ENCODE measurements at places on chromosomes 6 and 20. TPM values are rescaled to one million over a fixed set of nuclear protein-coding genes. Genes with fewer than 3 reads are reported as not detected.

The PTK7 gene
- 4.8 TPM for total RNA-seq

DNA sequence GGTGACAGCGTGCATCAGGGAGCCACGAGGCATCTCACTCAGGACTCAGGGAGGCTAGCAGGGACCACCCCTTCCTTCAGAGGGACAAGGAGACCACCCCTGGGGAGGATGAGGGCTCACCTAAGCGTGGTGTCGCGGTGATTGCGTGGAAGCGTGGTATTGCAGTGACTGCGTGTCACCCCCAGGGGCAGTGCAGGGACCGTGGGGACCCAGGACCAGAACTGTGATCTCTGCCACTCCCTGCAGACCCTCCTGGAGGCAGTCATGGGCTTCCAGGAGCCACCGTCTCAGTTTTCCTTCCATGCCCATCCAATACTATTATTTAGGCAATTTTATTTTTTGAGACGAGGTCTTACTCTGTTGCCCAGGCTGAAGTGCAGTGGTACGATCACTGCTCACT is 147.1 kb downstream of the TAF4 start:
- no peaks in the 10 kb centered on the region for H3K4me1 ChIP-seq
- H3K36me3 ChIP-seq: no peaks in the 10 kb centered on the region
- peaks cover 4% of the 10 kb centered on the region for H3K27me3 ChIP-seq
- no peak for DNase-seq
- H3K27ac ChIP-seq: no peak overlapping the region

The TRAPPC3L gene
- not detected for total RNA-seq

DNA sequence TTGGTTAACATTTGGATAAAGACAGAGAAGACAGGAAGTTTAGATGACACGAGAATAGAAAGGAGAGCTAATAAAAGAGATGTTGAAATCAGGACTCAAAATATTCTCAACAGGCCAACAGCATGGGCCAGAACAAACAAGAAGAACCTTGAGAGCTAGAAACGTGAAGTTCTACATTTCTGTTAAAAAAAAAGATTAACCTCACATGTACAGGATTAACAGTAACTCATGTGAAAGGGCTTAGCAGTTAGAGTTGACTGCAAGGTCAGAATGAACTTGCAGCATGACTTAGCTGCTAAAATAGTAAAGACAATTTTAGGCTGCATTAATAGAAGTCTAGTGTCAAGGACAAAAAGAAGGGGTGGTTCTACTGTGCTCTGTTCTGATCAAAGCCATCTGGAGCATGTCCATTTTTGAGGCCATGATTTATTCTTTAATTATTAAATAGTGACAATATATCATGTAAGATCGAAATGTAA is 331.1 kb upstream of the HSF2 start:
- no peak for DNase-seq
- H3K27ac ChIP-seq: peak overlapping the region; percentile 59
- H3K27me3 ChIP-seq: no peaks in the 10 kb centered on the region
- no peak overlapping the region for H3K4me3 ChIP-seq
- no peaks in the 10 kb centered on the region for H3K36me3 ChIP-seq
- H3K4me1 ChIP-seq: no peaks in the 10 kb centered on the region

The SLC12A5 gene
- total RNA-seq: not detected

GRCh38 chr6:105186576-105186975 is 6.8 kb upstream of the POPDC3 start:
- H3K27me3 ChIP-seq: no peaks in the 10 kb centered on the region
- H3K4me3 ChIP-seq: no peak overlapping the region
- no peak overlapping the region for H3K27ac ChIP-seq
- DNase-seq: no peak
- no peaks in the 10 kb centered on the region for H3K4me1 ChIP-seq

The PKIG gene
- total RNA-seq: 349 TPM

DNA sequence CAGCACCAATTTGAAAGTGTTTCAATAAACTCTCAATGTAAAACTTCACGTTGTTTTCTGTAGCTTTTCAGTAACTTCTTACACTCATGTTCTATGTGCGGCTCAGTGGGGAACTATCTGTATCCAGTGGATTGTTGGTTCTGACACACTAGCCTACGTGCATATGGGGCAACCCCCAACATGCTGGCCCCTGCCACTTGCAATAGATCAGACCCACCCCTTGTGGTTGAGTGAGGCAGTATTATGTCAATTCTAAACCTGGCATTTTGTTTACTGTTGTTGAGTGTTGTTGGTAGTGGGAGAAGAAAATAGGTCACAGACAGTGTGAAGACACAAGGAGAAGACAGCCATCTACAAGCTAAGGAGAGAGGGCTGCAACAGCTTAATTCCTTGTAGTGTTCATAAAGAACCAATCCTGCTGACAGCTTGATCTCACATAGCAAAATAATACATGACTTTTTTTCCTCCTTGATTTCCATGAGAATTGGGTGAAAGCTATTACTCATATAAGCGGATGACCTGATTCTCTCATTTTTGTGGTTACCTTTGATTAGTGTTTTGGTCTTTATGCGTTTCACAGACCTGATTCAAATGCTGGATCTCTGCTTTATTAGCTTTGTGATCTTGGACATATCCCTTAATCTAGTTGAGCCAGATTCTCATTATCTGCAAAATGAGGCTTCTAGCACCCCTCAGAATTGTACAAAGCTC is 320.4 kb downstream of the LAMA2 start:
- no peak for DNase-seq
- no peaks in the 10 kb centered on the region for H3K27me3 ChIP-seq
- no peaks in the 10 kb centered on the region for H3K4me1 ChIP-seq
- no peak overlapping the region for H3K4me3 ChIP-seq
- no peak overlapping the region for H3K27ac ChIP-seq
- no peaks in the 10 kb centered on the region for H3K36me3 ChIP-seq

The TCP11 gene
- total RNA-seq: 0.66 TPM

- H3K36me3 ChIP-seq: no peaks in the 10 kb centered on the region
- H3K4me1 ChIP-seq: no peaks in the 10 kb centered on the region
- no peaks in the 10 kb centered on the region for H3K27me3 ChIP-seq
- no peak for DNase-seq
Measured at GRCh38 chr6:5710516-5710915, 296.2 kb downstream of the NRN1 start.

DNA sequence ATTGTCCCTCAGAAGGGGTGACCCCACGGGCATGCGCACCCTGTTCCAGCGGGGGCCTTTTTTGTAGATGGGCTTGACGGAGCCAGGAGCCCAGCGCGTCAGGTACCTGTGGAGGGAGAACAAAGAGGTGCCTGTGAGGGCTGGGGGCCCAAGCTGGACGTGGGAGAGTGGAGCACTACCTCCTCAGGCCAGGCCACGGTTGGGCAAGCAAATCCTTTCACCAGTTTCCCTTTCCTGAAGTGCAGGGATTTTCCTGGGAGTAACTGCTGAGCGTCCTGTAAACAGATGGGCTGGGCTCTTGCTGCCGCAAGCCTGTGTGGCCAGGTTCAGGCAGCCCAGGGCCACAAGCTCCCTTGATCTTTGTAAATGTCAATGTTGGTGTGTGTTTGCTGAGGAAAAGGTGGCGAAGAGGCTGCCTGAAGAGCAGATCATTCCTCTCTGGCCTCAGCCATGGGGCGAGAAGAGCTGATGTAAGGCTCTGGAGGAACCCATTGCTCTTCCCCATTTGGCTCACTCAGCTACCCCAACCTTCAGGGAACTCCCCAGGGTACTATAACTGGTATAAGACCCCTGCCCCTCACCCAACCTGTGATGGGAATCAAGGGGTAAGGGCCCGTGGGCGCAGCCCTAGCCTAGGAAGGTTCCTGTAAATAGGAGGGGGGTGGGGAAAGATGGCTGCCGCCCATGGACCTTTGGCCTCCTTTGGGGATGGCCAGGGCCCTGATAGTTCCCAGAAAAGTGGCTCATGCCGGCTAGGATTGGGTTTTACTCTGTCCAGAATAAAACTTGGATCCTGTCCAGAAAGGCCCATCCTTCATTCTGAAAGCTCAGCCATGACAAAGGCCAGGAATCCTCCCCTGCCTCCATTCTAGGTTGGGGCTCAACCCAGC is 15.5 kb downstream of the MRPS18A start:
- H3K36me3 ChIP-seq: peaks cover 64% of the 10 kb centered on the region
- no peak overlapping the region for H3K4me3 ChIP-seq
- no peaks in the 10 kb centered on the region for H3K4me1 ChIP-seq

- DNase-seq: no peak
- no peak overlapping the region for H3K27ac ChIP-seq
- no peaks in the 10 kb centered on the region for H3K27me3 ChIP-seq
- no peak overlapping the region for H3K4me3 ChIP-seq
- no peaks in the 10 kb centered on the region for H3K36me3 ChIP-seq
Measured at GRCh38 chr6:72783035-72783434, 161.2 kb downstream of the KCNQ5 start.

Data from sigmoid colon (tissue), 7 donors.